Activated CD4-positive, CD25-positive, alpha-beta regulatory T cell (primary cell): ENCODE measurements at places on chromosomes 5 and 9.

- no peak for DNase-seq
Observed at GRCh38 chr5:17910318-17910717, 276.1 kb downstream of the TAF11L14 start.

DNA sequence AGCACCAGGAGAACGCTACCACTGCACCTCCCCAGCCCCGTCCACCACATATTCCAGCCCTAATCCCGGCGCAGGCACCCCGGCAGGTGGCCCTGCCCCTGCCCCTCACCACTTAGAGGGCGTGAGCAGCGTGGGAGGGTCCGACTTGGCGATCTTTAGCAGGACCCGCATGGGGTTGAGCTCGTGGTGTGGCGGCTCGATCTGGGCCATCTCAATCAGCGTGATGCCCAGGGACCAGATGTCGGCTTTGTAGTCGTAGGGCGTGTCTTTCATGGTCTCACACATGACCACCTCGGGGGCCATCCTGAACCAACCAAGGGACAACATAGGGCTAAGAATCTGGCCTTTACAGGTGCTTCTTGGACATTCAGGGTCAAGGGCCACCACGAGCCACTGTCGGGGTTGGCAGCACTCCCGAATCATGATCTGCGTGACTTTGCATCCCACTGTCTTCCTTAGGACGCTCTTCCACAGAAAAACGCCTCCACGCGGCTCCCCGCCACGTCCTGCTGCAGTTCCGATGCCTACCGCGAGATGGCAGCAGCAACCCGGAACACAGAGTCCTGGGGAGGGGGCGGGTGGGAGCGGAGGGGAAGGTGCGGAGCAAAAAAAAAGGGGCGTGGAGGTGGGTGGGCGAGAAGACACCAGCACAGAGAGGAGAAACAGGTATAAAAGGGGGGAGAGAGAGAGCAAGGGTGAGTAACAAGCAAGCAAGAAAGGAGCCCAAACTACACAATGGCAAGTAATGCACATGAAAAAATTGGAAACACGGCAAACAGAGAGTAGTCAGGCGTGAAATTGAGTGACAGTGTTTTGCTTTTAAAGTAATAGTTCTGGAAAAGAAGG lies 81.3 kb downstream of the STK10 start:
- DNase-seq = peak; percentile 60

- no peak for DNase-seq
Observed at GRCh38 chr9:18438300-18438925, 35.5 kb upstream of the ADAMTSL1 start.

DNA sequence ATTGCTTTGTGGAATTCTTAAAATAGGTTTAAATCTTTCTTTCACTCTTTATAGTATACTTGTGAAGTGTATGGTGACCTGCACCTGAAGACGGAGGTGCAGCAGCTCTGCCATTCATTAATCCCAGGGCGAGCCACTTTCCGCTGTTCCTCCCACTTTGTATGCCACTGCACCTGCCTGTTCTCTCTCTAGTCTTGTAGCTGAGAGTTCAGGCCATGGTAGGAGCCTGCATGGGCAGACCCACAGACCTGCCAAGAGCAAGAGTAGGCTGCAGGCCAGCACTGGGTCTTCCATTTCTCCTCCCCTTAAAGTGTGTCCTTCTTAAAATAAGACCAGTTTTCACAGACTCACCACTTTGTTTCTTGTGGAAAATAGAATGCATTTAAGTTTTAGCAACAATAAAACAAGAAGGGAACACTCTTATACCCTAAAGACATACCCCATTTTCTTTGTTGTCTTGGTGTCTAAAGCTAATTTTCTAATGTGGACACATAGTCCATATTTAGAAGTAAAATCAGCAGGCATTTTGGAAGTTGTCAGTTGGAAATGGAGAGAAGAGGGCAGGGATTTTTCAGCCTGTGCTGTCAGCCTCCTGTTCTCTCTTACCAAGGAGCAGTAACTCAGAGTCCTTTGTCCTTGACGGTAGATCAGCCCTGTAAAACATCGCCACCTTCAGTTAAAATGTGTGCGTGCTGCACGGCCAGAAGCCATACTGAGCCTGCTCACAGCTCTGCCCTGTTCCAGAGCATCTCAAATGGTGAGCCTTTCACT lies 103.2 kb downstream of the SNCAIP start:
- DNase-seq = no peak

GRCh38 chr5:90161414-90161813 lies 248.1 kb downstream of the CETN3 start:
- DNase-seq = no peak

DNA sequence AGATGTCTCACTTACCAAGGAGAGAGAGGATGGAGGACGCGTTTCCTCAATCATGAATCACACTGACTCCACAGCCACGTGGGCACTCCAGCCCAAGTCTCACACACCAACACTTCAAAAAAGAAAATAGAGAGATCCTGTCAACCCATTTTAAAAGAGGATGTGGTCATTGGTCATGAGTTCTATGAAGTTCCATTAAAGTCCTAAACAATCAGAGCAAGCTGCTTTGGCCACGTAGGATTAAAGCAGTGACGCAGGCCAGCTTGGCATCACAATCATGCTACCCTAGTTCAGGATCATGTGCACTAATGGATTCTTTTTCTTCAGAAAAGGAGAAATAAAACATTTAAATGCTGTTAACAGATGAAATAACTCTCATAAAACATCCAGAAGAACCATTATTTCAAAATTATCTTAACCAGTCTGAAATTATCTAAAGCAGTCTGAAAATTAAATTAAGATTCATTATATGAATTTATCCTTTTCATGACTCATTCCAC lies 108.1 kb downstream of the SEMA5A start:
- DNase-seq = no peak

DNA sequence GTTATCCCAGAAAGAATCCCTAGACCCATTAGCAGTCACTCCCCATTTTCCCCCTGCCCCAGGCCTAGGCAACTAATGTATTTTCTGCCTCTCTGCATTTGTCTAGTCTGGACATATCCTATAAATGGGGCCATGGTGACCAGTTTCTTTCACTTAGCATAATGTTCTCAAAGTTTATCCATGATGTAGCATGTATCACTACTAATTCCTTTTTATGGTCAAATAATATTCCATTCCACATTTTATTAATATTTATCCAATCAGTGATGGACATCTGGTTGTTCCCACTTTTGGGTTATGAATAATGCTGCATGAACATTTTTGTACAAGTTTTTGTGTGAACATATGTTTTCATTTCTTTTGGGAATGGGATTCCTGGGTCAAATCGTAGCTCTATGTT lies 1.5 kb downstream of the FCHO2 start:
- DNase-seq = no peak

GRCh38 chr9:132365986-132366385 lies 11.2 kb upstream of the SETX start:
- no peak for DNase-seq

DNA sequence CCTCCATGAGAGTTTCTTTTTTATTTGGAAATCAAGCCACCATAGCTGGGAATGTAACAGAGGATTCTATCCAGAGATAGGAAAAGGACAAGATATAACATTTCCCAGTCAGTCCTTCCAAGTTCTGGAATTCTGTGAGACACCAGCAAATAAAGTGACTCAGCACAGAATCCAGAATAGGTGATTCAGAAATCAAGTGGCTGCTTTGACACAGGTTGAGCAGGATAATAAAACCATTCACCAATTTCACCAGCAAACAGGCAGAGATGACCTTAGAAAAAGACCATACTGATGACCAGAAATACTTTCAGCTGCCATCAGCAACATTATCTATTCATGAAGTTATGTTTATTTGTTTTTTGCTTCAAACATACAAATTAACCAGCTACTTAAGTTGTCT lies 491.5 kb upstream of the TUSC1 start:
- no peak for DNase-seq

- no peak for DNase-seq
Observed at GRCh38 chr5:75616971-75617621, 5.8 kb downstream of the ANKDD1B start.
